ENCODE measurements at places on chromosomes 4 and X. TPM values are rescaled to one million over a fixed set of nuclear protein-coding genes. Genes with fewer than 3 reads are reported as not detected.

Gene SATL1
- not detected for total RNA-seq

Gene LINC00632
- total RNA-seq, result 13.3 TPM

Gene GSX2
- total RNA-seq, result not detected

Gene RGN
- 4.7 TPM for total RNA-seq

Gene GRXCR1
- not detected for total RNA-seq

Gene GPR50
- total RNA-seq, result not detected

Gene CXCL6
- 19.6 TPM for total RNA-seq

Gene SAGE1
- not detected for total RNA-seq

Gene AVPR2
- total RNA-seq, result not detected

Gene CA5B
- total RNA-seq, result 12.1 TPM

Gene NDP
- total RNA-seq, result 17.2 TPM

Gene FOXP3
- total RNA-seq, result 0.07 TPM

Gene PAGE5
- not detected for total RNA-seq

Gene CTBP1
- total RNA-seq, result 243 TPM

Gene CYTL1
- 0.72 TPM for total RNA-seq

Gene TEC
- 0.20 TPM for total RNA-seq

Gene SPATA18
- total RNA-seq, result 32.6 TPM

Gene TLR10
- total RNA-seq, result not detected

Gene NDNF
- 4.9 TPM for total RNA-seq

Gene GRK4
- total RNA-seq, result 5.7 TPM

Gene FAM47E
- total RNA-seq, result 0.59 TPM

Gene TEX13C
- not detected for total RNA-seq

Gene ARSJ
- 48.6 TPM for total RNA-seq

Gene CPZ
- total RNA-seq, result 24.4 TPM

All from smooth muscle cell of the pulmonary artery (primary cell).